ENCODE measurements at places on chromosomes 2 and 18. TPM values are rescaled to one million over a fixed set of nuclear protein-coding genes. Genes with fewer than 3 reads are reported as not detected.

- no peak for DNase-seq
Measured at GRCh38 chr2:102337481-102338386, 17.9 kb upstream of the IL18R1 start.

DNA sequence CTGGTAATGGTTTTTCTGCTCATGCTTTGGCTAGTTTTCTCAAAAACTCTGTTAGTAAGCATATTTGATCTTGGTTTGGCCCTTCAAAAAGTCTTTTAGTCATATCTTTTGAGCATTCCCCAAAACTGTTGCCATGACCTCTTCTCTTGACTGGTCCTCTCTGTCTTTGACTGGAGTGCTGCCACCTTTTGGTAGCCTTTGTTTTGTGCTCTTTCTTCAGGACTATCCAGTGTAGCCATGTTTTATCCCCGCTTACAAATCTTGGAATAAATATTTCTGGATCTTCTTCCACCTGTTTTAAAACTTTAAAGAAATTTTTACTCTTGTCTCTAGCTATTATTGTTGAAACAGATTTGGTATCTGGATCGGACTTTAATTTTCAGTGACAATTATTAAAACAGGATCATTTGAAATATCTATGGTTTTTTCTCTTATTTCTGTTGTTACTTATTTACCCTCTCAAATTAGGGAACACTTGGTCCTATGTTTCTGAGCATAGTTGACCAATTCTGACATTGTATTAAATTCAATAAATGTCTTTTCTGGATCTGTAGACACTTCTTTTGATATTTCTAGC, 965 bp upstream of the ELOA2 start:
- no peak for DNase-seq

DNA sequence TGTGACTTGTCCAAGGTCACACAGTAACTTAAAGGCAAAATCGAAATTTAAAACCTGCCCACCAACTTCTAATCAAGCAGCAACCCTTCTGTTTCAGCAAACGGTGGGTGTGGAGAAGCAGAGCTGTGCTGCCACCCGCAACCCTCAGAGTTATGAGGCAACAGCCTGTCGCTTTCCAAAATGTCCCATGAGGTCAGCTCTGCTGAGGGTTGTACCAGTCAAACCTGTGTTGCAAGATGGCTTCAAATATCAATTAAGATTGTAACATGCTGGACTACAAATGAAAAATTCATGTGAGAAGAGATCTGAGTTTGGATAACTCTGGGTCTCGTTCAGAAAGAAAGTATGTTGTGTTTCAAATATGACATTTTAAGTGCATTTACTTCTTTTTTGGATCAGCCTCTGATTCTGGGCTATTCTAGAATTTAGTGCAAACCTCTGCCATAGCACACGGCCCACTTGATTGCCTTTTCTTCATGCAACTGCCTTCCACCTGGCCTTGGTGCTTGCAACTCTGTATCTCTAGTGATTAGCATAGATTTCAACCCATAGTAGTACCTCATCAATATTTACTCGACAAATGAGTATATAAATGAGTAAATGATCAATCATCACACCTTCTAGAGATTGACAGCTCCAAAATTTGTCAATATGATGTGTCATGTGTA, 69.3 kb downstream of the TIMM21 start:
- DNase-seq: no peak

- no peak for DNase-seq
Measured at GRCh38 chr2:218861645-218862318, 2.2 kb downstream of the WNT6 start.

GRCh38 chr2:162915858-162916257, 77.3 kb upstream of the KCNH7 start:
- DNase-seq: no peak

- DNase-seq: no peak
Measured at GRCh38 chr2:3960106-3960505, 256.7 kb downstream of the DCDC2C start.

GRCh38 chr2:112048887-112049286, 6.2 kb upstream of the TMEM87B start:
- peak; percentile 81 for DNase-seq

DNA sequence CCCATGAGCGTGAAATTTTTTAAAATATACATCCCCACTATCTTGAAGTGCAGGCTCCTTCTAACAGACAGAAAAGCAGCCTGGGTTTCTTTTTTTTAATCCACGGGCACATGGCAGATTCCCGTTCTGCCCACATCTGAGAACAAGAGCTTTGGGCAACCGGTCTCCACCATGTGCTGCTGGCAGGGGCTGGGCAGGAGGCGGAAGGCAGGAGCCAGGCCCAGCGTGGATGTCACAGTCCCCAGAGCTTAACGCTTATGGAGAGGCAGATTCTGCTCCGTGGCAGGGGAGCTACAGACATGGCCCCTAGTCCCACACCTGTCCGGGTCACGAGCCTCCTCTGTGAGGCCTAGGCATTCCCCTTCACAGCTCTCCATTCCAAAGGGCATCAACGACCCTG, 503.0 kb upstream of the MYT1L start:
- DNase-seq: no peak

DNA sequence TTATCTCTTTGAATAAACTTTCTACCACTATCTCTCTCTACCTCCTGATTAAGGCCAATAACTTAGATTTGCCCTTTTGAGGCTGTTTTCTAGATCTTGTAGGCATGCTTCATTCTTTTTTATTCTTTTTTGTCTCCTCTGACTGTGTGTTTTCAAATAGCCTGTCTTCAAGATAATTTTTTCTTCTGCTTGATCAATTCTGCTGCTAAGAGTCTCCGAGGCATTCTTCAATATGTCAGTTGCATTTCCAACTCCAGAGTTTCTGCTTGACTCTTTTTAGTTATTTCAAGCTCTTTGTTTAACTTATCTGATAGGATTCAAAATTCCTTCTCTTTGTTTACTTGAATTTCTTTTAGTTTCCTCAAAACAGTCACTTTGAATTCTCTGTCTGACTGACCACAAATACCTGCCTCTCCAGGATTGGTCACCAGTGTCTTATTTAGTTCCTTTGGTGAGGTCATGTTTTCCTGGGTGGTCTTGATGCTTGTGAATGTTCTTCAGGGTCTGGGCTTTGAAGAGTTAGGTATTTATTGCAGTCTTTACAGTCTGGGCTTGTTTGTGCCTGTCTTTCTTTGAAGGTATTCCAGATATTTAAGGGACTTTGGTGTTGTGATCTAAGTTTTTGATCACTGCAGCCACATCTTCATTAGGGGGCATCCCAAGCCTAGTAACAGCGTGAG, 197.3 kb upstream of the STK17B start:
- no peak for DNase-seq

GRCh38 chr2:48162742-48163141, 256.4 kb upstream of the FBXO11 start:
- DNase-seq: no peak

- no peak for DNase-seq
Measured at GRCh38 chr2:18119883-18120282, 241.4 kb downstream of the KCNS3 start.

DNA sequence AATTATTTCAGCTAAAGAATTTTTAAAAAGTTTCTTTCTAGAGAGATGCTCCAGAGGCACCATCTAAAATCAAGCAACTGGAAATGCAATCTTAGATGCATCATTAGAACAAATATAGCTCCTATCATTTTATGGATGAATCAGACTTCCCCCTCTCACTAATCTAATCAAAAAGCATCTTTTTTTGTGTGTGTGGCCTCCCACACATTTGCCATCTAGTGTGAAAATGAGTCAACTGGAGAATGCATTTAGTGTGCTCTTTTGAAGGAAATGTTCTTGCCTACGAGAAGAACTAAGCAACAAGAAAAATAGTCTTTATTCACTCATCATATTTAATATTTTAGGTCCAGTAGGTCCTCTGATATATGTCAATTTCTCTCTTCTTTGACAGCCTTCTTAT, 39.5 kb upstream of the FIGN start:
- DNase-seq: no peak

DNA sequence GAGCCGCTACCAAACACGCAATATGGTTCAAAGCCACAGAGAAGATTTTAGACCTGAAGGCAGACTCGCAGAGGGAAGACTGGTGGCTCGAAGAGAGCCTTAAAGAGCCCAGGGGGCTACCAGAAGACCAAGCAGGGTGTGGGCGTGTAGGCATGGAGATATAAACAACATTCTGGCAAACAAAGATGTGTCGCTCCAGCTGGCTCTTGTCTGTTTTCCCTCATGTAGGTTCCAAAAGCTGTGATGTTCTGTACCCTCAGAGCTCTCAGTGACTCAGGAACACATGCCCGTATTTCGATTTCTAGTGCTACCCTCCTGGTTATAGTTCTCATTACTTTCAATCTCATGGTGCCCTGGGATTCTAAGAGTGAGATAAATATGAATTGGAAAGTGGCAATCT, 44.5 kb downstream of the DOCK10 start:
- DNase-seq: peak; percentile 26

GRCh38 chr2:183798535-183798934, 674.3 kb downstream of the NUP35 start:
- no peak for DNase-seq

GRCh38 chr2:42321452-42322064, 39.5 kb downstream of the COX7A2L start:
- DNase-seq: no peak

GRCh38 chr2:225761396-225761795, 361.9 kb downstream of the NYAP2 start:
- no peak for DNase-seq

GRCh38 chr2:114022360-114023085, 132.6 kb downstream of the ACTR3 start:
- no peak for DNase-seq

DNA sequence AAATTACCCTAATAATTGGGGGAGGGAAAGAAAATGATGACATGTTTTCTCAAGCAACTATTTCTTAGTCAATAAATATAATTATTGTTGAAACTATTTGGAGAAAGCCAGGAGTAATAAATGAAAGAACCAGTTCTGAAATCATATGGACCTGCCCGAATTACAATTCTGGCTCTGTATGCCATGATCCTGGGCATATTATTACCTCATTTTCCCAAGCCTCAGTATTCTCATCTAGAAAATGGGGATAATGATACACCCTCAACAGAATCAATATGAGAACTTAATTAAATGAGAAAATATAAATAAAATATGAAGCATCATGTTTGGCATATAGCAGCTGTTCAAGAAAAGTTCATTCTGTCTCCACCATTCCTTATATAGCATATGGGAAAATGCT, 22.9 kb downstream of the ARHGEF33 start:
- no peak for DNase-seq

GRCh38 chr2:30765876-30766470, 41.3 kb downstream of the CAPN13 start:
- DNase-seq: no peak

Gene SERPINB11
- not detected for total RNA-seq

Gene EIF2AK2
- 20.7 TPM for total RNA-seq

Gene SEH1L
- total RNA-seq: 36.4 TPM

Gene UGT1A3
- total RNA-seq: not detected

Gene IGFBP5
- under 0.01 TPM for total RNA-seq

Gene COBLL1
- total RNA-seq: 10.2 TPM

Gene CEBPZOS
- 8.3 TPM for total RNA-seq

Gene CHRNG
- total RNA-seq: not detected

Gene KCNK3
- under 0.01 TPM for total RNA-seq

Gene EFHD1
- total RNA-seq: not detected

Gene IL1R2
- total RNA-seq: not detected

Gene IL1A
- total RNA-seq: under 0.01 TPM

Gene DHRS9
- 1.9 TPM for total RNA-seq

Gene MARCO
- total RNA-seq: under 0.01 TPM

Data from hematopoietic multipotent progenitor cell (in vitro differentiated cells).